ENCODE measurements at places on chromosomes 2 and 18.

DNA sequence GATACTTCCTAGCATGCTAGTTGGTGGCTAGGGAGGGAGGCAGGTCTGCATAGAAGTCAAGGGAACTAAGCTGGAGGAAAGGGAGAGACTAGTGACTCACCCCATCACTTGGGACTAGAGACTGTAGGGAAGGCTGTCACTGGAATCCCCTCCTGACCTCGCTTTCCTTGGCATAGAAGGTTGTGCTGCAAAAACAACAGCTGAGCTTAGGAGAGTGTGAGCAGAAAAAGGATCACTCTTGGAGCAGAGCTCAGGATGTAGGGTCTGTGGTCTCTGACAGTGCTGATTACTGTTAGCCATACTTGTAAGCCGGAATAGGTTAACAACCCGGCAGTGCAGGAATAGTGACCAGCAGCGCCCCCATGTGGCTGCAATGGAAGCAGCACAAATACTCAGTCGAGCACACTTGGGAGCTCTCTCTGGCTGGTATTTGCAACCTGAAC is 66.9 kb upstream of the SMAD2 start:
- DNase-seq = no peak

DNA sequence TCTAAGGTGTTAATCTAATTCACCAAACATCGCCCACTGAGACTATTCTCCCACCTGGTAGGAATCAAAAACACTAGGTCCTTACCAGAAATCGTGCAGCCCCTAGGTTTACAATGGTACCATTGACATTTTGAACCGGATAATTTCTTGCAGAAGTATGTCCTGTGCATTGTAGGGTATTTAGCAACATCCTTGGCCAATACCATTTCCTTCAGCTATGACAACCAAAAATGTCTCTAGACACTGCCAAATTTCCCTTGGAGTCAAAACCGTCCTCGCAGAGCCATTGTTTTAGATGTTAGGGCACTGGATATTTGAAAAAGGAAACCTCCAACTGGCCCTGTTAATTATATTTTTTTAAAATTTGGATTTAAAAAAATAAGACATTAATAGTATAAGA is 3.8 kb downstream of the VPS54 start:
- DNase-seq = no peak

DNA sequence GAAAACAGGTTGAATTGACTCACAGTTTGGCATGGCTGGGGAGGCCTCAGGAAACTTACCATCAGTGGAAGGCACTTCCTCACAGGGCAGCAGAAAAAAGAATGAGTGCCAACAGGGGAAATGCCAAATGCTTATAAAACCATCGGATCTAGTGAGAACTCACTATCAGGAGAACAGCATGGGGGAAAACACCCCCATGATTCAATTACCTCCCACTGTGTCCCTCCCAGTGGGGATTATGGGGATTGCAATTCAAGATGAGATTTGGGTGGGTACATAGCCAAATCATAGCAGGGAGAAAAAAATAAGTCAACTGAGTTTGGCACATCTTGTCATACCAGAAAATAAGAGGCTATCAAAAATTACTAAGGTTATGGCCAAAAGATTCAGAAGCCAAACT is 96.3 kb downstream of the TRIP12 start:
- no peak for DNase-seq

DNA sequence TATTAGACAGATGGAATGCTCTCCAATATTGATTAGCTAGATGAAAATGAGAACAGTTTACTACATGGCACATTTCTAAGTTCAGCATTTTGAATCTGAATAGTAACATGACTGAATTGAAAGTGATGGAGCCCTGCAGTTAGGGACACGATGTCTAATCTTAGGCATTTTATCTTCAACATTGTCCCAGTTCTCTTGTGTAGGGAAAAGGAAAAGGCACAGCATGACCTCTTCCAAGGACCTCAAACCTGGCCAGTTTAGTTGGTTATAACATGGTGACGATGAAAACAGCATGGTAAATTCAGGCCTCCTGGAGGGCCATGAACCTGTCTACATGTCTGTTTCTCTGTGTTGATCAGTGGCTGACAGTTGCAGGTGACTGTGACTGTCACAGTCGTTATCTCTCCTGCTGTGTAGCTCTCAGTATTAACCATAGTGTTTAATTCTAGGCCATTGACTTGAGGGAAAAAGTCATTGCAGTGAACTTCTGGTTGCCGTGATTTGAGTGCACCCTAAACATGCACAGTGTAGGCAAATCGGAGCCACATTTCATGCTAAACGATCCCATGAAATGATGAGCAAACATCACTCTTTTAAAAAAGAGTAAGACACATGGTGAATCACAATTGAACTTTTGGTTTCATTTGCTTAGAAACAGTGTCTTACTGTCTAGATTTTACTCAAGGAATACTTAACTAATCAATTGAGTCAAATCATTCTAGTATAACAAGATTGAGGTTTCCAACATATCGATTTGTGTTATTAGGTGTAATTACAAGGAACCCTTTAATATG is 129.7 kb downstream of the PHLPP1 start:
- DNase-seq = no peak

DNA sequence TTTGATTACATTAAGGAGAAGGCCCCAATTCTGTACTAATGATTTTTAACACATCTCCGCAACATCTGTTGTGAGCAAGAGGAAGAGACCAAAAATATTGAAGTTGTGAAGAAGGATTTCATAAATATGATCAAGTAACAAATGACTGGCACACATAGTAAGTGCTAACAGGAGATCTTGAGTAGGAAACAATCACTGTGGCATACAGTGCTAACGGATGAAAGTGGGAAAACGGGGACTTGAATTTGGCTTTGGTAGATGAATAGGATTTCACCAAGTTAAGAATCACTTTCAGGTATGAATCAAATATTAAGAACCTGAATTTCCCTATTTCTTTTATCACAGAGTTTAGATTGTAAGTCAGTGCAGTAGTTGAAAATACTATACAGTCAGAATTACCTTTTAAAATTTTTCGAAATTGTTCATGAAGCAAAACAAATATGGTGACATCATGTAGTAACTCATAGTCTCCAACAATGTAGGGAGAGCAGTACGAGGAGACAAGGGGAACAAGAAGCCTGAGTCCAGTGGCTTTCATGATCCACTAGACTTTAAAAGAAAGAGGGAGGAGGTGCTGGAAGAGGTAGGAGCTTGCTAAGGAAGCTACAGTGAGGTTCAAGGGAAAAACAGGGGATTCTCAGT is 16.3 kb downstream of the CWC22 start:
- no peak for DNase-seq

Data from SJSA1 (cell line).